Activated naive CD4-positive, alpha-beta T cell treated with Interleukin-2 at 50 U/mL for 16 hours (primary cell): ENCODE measurements at places on chromosomes 3 and 15.
A peak's percentile ranks its signal among the peaks of the same experiment; 100 is the strongest.

DNA sequence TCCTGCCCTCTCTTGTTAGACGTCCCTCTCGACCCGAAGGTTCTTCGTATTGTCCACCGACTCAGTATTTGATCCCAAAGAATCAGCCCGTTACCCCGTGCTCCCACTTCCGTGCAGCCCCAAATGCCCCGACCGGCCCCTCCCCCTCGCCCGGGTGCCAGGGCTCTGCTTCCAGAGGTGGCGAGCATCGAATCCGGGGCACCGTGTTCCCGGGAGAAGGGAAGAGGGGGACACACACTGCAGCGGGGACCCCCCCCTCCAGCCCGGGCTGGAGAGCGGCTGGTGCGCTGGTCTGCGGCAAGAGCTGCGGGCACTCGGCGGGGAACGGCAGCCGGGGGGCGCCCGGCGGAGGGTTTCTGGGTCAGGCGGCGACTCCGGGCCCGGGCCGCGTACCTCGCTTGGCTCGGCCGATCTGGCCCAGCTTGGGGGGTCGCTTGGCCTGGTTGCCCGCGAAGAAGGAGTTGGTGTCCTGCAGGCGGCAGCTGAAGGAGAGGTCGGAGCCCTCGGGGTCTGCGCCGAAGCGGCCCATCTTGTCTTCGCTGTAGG, 556 bp downstream of the CAMK2N2 start:
- peak; percentile 8 for DNase-seq

GRCh38 chr3:99330924-99331532, 307.4 kb upstream of the COL8A1 start:
- DNase-seq: no peak

DNA sequence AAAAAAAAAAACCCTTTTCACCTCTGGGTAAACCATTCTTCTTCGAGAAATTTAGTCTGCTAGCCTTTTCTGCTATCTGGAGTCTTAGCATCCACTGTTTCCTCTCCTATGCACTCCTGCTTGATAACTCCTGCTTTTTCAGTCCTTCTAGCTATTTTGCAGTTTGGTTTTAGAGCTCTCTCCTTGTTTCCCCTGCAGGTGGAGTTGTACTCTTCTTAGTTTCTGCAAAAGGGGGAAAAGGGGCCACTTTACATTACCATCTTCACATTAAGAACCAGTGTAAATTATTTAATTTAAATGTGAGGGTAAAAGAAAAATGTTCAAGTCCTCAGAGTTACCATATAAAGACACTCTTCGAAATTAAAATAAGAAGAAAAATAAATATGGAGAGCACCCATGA, 23.6 kb upstream of the MYLK start:
- DNase-seq: no peak

DNA sequence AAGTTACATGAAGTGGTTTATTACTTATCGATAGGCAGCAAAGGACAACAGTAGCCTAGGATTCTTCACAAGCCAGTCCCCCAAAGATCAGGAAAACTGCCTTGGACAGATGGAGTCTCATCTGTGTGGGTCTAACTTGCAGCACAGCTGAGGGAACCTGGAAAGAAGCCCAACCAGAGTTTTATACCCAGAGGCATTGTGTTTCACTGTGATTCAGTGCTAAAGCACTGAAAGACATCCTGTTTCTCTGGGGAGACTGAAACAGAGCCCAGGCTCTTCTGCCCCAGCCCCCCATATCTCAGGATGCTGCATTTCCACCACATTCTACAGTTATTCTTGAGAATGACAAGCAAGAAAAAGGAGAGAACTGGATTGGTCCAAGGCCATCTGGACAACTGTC, 48.2 kb upstream of the PYDC2 start:
- DNase-seq: no peak

GRCh38 chr15:67136802-67137201, 71.4 kb downstream of the SMAD3 start:
- no peak for DNase-seq

- peak; percentile 41 for DNase-seq
Observed at GRCh38 chr15:78195735-78196201, 38.6 kb downstream of the ACSBG1 start.

DNA sequence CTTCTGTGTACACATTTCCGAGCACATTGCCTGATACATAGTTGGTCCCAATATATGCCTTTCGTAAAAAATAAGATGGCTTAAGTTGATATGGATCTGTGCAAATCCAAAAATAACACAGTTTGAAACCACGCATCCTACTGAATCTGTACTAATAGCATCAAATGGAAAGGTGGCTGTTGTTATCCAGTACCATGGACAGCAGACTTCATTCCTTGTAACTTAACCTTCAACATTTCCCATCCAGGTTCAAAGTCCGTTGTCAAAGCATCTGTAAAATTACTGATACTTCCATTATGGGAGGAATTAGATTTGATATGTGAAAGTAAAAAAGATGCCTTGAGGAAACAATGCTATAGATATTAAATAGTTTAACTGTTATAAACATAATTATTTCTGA, 65.5 kb upstream of the C3orf49 start:
- no peak for DNase-seq

DNA sequence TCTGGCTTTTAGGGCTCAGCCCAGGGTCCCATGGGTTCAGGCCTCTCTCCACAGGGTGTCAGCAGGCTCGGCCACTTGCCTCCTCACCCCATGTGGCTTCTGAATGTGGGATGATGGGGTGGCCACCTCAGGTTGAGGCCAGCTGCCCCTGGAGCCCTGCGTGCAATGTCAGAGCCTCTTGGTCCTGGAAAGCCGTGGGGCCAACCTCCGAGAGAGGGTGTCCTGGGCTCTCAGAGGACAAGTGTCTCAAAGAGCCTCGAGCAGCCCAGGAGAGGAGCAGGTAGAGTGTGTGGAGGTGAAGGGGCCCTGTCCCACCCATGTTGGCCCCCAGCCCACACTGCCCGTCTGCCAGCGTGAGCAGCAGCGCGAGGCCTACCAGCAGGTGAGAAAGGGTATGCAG, 86.0 kb downstream of the PLXNA1 start:
- DNase-seq: no peak

GRCh38 chr3:109982201-109982600, 644.9 kb upstream of the DPPA4 start:
- no peak for DNase-seq

DNA sequence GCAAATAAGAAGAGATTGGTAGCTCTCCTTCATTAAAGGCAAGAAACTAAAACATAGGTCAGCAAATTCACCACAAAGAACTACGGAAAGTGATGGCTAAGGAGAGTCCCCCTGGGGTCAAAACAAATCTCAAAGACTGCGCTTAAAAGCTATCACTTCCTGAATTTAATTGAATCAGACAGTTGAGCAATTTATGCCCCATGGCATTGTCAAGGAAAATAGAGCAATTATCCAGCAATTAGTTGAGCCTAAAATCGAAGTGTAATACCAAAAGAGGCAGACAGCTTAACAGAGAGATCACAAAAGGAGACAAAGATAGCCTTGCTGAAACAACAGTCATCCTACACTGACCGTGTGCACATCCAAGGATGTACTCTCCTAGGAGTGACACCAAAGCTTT, 74.4 kb upstream of the SCN10A start:
- DNase-seq: no peak

DNA sequence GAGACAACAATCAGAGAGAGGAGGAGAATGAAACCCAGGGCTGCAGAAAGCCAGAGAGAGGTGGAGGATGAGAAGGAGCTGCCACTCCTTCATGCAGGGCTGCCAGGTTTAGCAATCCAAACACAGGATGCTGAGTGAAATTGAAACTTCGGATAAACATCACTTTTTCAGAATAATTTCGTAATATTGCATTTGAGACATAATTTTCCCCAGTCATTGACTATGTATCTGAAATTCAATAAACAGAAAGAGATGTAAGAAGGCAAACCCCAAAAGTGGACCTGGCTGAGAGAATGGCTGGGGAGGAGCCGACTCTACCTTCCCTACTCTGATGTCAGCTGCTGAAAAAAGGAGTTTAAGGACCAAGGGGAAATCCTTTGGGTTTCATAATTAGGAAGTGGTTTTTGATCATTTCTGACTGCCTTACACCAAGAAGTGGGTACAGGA, 33.8 kb downstream of the SLC9A9 start:
- no peak for DNase-seq

- no peak for DNase-seq
Observed at GRCh38 chr3:144852999-144853398, 881.4 kb downstream of the DIPK2A start.

GRCh38 chr3:11415099-11415498, 142.9 kb downstream of the ATG7 start:
- no peak for DNase-seq
